Anterior cingulate cortex (tissue), 58 donors: ENCODE measurements at places on chromosomes 2 and 18.

GRCh38 chr2:144404586-144405314 is 115.2 kb downstream of the ZEB2 start:
- no peak for DNase-seq

GRCh38 chr2:106187273-106187891 is 6.7 kb downstream of the UXS1 start:
- no peak for DNase-seq

DNA sequence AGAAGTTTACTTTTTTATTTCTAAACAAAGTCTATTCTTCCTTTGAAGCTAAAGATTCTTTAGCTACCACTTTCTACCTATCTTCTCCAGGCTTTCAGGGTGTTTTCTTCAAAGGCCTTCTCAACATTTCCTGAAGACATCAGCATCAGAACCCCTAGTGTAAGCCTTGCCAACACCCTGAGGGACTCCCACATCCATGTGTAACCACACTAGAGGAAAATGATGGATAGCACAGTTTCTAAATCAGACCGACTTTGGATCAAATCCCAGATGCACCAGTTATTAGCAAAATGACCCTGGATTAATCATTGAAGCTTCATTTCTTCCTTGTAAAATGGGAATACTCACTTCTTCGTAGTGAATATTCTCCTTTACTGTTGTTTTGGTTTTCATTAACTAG is 4.7 kb upstream of the TTN start:
- no peak for DNase-seq

DNA sequence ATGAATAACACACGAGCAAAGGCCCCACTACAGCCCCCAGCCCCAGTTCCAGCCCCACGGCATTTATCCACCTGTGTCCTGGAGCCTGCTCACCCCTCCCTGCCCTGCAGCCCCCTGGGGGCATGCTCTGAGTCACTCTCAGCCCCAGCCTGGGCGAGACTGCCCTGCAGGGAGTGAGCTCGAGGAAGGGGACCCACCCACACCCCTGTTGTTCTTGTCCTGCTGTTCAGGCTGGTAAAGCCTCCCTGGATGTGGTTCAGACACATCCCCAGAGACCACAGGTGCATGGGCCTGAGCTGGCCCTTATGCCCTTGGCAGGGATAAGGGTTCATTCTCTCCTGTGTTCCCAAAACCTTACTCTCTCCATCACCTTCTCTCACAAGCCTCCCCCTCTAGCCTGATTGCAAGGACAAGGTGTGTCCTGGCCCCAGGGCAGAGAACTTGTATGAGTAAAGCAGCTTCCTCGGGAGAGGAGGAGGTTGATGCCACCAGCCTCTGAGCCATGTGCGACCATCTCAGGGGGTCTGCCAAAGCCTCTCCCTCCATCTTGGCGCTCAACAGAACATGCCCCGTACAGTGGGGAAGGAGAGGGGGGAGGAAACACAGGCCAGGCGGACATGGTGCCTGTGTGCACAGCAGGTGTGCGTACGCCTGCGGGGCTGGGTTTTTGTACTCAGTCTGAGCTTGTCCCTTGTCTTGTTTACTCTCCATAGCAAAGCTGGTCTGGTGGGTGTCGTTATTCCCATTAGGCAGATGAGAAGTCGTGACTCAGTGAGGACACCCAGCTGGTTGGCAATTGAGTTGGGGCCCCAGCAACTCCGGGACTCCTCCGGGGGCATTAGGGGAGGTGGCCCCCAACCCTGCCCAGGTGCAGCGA is 64.4 kb downstream of the CIB4 start:
- DNase-seq = no peak
